Tibial nerve (tissue), 4 donors: ENCODE measurements at places on chromosomes 1 and 21. TPM values are rescaled to one million over a fixed set of nuclear protein-coding genes. Genes with fewer than 3 reads are reported as not detected.
A peak's percentile ranks its signal among the peaks of the same experiment; 100 is the strongest.

- no peak overlapping the region for H3K4me3 ChIP-seq
- H3K4me1 ChIP-seq: no peaks in the 10 kb centered on the region
- H3K36me3 ChIP-seq: peaks cover 4% of the 10 kb centered on the region
- no peaks in the 10 kb centered on the region for H3K27me3 ChIP-seq
- no peak overlapping the region for H3K27ac ChIP-seq
- DNase-seq: no peak
These were observed 74.9 kb downstream of the WLS start for GRCh38 chr1:68157416-68157815.

DNA sequence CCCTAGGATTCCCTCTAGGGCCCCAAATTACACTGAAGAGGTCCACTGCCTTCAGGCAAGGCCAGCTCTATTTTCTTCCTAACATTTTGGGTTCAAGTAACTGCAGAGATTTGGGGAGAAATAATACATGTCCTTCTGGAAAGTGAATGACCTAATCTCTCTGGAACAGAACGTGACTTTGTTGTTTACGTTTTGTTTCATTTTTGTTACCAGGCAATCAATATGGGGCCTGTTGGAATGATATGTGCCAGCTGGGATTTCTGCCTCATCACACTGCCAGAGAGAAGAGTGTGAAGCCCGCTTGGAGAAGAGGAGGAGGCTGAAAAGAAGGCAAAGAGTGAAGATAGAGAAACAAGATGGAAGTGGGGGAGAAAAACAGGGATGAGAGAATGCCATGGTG, 116.7 kb downstream of the FASLG start:
- H3K4me3 ChIP-seq: no peak overlapping the region
- DNase-seq: no peak
- no peaks in the 10 kb centered on the region for H3K36me3 ChIP-seq
- no peaks in the 10 kb centered on the region for H3K27me3 ChIP-seq
- no peak overlapping the region for H3K27ac ChIP-seq
- no peaks in the 10 kb centered on the region for H3K4me1 ChIP-seq

DNA sequence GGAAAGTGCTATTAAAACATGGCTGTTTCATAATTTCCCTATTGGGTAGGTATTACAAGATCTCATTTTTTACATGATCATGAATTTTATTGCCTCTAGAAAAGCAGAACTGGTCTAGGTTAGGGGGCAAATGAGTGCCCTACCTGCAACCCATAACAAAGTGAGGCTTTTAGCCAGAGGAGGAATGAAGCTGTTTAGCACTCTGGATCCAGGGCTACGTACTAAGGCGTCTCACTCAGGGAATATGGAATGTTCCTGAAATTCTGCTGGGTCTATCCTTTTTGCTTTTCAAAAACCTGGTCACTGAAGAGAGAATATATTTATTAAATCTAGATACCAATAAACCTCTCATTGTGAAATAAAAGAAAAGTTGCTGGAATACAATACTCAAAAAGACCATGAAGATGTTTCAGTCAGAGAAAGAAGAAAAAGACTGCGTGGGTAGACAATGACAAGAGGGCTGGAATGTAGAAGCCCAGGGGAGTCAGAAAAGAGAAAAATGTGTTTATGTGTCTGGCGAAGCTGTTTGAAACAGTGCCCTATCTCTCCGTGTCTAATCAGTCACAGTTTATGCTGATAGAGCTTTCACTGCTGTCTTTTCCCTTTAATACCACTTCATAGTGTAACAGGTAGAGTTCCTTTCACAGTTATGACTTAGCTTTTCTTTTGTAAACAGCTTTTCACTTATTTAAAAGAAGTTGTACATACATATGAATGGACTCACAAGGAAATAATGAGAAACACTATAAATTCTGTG, 25.0 kb upstream of the SYDE2 start:
- H3K27ac ChIP-seq: no peak overlapping the region
- H3K27me3 ChIP-seq: no peaks in the 10 kb centered on the region
- no peak for DNase-seq
- H3K36me3 ChIP-seq: no peaks in the 10 kb centered on the region
- H3K4me1 ChIP-seq: no peaks in the 10 kb centered on the region

GRCh38 chr21:32004291-32004690, 131.5 kb downstream of the HUNK start:
- no peaks in the 10 kb centered on the region for H3K27me3 ChIP-seq
- no peak for DNase-seq
- no peaks in the 10 kb centered on the region for H3K36me3 ChIP-seq
- H3K4me1 ChIP-seq: no peaks in the 10 kb centered on the region

GRCh38 chr1:245272676-245273075, 117.9 kb downstream of the KIF26B start:
- H3K4me3 ChIP-seq: no peak overlapping the region
- no peaks in the 10 kb centered on the region for H3K4me1 ChIP-seq
- no peaks in the 10 kb centered on the region for H3K36me3 ChIP-seq
- no peak overlapping the region for H3K27ac ChIP-seq
- DNase-seq: no peak
- no peaks in the 10 kb centered on the region for H3K27me3 ChIP-seq

DNA sequence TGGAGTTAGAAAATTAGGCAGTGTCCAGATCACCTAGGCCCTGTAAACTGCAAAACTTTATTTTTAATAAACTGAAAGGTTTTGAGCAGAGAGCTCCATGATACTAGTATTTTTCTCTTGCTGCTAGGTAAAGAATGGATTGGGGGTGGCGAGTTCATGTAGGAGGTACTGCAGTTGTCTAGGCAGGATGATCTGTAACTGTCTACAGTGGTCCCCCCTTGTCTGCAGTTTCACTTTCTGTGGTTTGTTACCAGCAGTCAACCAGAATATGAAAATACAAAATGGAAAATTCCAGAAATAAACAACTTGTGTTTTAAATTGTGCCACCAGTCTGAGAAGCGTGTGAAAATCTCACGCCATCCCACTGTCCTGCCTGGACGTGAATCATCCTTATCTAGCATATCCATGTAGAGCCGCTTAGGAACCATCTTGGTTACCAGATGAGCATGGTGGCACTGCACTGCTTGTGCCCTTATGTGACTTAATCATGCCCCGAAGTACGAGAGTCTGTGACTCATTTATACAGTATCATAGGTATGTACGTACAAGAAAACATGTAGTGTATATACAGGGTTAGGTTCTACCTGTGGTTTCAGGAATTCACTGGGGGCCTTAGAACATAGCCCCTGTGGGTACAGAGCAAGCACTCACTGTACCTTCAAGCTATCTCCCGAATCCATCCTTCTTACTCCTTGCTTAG, 94.2 kb downstream of the AHCTF1 start:
- no peaks in the 10 kb centered on the region for H3K27me3 ChIP-seq
- H3K4me3 ChIP-seq: no peak overlapping the region
- no peak overlapping the region for H3K27ac ChIP-seq

DNA sequence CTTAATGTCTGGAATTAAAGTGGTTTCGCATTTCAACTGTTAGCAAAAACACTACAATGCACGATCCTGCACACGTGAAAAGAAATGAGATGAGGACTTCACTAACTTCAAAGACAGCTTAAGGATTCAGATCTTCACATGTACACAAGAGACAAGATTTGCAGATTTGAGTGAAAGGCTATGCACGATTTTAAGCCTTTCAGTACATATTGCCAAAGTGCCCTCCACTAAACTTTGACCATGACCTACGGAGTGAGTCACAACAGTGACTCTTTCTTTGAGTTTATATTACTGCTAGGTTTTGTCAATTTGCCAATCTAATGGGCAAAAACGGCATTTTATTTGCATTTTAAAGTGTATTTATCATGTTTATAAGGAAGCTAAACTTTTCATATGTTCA, 41.2 kb upstream of the CR1L start:
- no peaks in the 10 kb centered on the region for H3K4me1 ChIP-seq
- no peaks in the 10 kb centered on the region for H3K36me3 ChIP-seq
- H3K27me3 ChIP-seq: no peaks in the 10 kb centered on the region
- H3K27ac ChIP-seq: no peak overlapping the region
- DNase-seq: no peak

DNA sequence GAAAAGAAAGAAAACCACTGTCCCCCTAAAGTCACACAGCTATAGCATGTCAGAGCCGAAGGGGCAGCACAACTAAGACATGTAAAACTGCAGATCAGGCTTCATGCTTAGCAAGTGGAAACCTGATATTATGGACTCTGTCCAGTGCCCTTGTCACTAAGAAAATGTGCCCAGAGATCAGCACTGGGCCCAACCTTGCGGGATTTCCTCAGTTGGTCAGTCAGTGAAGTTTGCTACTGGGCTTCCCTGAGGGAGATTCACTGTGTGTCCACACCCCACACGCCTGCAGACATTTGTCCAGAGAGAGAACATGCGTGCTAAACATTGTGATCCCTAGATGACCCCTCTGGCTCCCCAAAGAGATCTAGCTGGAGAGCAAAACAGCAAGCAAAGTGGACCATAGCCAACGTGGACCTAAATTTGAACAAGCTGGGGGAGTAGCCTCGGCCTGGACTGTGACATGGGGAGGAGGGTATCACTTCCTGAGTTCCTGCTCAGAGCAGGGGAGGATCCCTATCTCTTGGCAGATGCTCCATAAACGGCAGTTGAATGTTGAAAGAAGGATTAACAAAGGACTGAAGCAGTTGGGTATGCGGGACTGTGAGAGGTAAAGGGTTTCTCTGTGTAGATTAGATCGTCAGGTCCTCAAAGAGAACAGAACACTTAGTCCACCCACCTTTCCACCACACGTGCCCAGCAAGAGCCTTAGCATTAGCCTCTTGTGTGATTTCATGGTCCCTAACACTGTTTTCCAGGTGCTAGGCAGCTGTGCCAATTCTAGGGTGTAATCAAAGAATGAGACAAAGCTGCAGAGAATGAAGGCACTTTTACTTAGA, 53.6 kb downstream of the GLUL start:
- H3K4me3 ChIP-seq: no peak overlapping the region
- H3K27ac ChIP-seq: no peak overlapping the region
- H3K27me3 ChIP-seq: no peaks in the 10 kb centered on the region
- DNase-seq: peak; percentile 45
- H3K4me1 ChIP-seq: peaks cover 2% of the 10 kb centered on the region

- peaks cover 1% of the 10 kb centered on the region for H3K4me1 ChIP-seq
These were observed 75.3 kb downstream of the C1orf21 start for GRCh38 chr1:184462155-184462554.

- no peak overlapping the region for H3K27ac ChIP-seq
- H3K4me1 ChIP-seq: peaks cover 16% of the 10 kb centered on the region
- no peaks in the 10 kb centered on the region for H3K36me3 ChIP-seq
- H3K4me3 ChIP-seq: no peak overlapping the region
- DNase-seq: no peak
These were observed 89.0 kb downstream of the PSMG1 start for GRCh38 chr21:39094087-39094780.

GRCh38 chr1:200166411-200166810, 138.9 kb downstream of the NR5A2 start:
- H3K4me1 ChIP-seq: no peaks in the 10 kb centered on the region
- H3K36me3 ChIP-seq: no peaks in the 10 kb centered on the region
- no peak for DNase-seq

- no peaks in the 10 kb centered on the region for H3K4me1 ChIP-seq
- no peak overlapping the region for H3K4me3 ChIP-seq
- H3K27ac ChIP-seq: no peak overlapping the region
- no peaks in the 10 kb centered on the region for H3K27me3 ChIP-seq
These were observed 62.5 kb downstream of the CD58 start for GRCh38 chr1:116508085-116508983.

DNA sequence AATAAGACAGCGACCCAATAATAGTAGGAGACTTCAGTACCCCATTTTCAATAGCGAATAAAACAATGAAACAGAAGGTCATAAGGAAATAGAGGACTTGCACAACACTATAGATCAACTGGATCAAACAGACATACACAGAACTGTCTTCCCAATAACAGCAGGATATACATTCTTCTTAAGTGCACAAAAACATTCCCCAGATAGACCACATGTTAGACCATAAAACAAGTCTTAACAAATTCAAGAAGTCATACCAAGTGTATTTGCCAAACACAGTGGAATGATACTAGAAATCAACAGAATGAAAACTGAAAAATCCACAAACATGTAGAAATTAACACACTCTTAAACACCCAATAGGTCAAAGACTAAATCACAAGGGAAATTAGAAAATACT, 78.0 kb downstream of the LBR start:
- no peak overlapping the region for H3K27ac ChIP-seq
- no peaks in the 10 kb centered on the region for H3K4me1 ChIP-seq
- H3K4me3 ChIP-seq: no peak overlapping the region
- no peak for DNase-seq

GRCh38 chr1:23957096-23957495, 2.5 kb upstream of the PNRC2 start:
- DNase-seq: no peak
- H3K36me3 ChIP-seq: no peaks in the 10 kb centered on the region
- no peak overlapping the region for H3K4me3 ChIP-seq
- H3K27me3 ChIP-seq: no peaks in the 10 kb centered on the region
- no peaks in the 10 kb centered on the region for H3K4me1 ChIP-seq
- no peak overlapping the region for H3K27ac ChIP-seq

GRCh38 chr21:27806281-27806680, 839.4 kb upstream of the ADAMTS5 start:
- H3K4me1 ChIP-seq: no peaks in the 10 kb centered on the region
- H3K4me3 ChIP-seq: no peak overlapping the region
- no peak for DNase-seq
- H3K27me3 ChIP-seq: no peaks in the 10 kb centered on the region
- no peak overlapping the region for H3K27ac ChIP-seq
- no peaks in the 10 kb centered on the region for H3K36me3 ChIP-seq

DNA sequence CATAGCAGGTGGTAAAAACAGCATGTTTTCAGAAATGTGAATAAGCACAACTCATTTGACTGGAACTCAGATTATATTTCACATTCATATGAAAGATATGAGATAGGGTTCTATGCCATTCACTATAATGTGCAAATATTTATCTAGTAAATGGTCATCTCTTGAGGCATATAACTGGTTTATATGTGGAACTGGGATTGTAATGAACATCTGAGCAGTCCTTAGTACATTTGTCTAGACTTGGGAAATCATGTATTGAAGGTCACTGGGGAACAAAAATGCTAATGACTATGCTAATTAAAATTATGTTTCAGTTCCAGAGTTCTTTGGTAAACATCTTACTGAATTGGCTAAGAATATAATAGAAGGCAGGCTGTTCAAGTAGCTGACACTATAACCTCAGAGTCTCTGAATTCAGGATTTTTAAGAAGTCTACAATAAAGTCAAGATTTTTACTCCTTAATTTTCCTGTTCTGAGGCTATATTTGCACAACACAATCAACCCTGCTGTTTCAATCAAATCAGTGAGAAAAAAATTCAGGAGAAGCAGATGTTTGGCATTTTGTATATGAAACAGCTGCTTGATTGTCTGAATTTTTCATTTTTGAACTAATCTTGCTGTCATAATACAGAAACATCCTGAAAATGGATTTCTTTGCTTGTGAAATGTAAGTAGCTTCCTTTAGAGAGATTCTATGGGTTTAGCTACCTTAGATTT, 244.8 kb upstream of the RGS18 start:
- no peak overlapping the region for H3K27ac ChIP-seq
- no peaks in the 10 kb centered on the region for H3K4me1 ChIP-seq
- H3K27me3 ChIP-seq: no peaks in the 10 kb centered on the region
- no peak for DNase-seq

Gene KRTAP12-2
- total RNA-seq: not detected

Gene SETD4
- 30.6 TPM for total RNA-seq

Gene KIF14
- total RNA-seq: 0.30 TPM
